ENCODE measurements at places on chromosomes 5 and 9. TPM values are rescaled to one million over a fixed set of nuclear protein-coding genes. Genes with fewer than 3 reads are reported as not detected.

- H3K4me3 ChIP-seq: no peak overlapping the region
- no peaks in the 10 kb centered on the region for H3K36me3 ChIP-seq
- no peak overlapping the region for H3K27ac ChIP-seq
- H3K4me1 ChIP-seq: peaks cover 8% of the 10 kb centered on the region
- no peaks in the 10 kb centered on the region for H3K27me3 ChIP-seq
These were observed 6.5 kb upstream of the PRRC2B start for GRCh38 chr9:131387394-131387793.

DNA sequence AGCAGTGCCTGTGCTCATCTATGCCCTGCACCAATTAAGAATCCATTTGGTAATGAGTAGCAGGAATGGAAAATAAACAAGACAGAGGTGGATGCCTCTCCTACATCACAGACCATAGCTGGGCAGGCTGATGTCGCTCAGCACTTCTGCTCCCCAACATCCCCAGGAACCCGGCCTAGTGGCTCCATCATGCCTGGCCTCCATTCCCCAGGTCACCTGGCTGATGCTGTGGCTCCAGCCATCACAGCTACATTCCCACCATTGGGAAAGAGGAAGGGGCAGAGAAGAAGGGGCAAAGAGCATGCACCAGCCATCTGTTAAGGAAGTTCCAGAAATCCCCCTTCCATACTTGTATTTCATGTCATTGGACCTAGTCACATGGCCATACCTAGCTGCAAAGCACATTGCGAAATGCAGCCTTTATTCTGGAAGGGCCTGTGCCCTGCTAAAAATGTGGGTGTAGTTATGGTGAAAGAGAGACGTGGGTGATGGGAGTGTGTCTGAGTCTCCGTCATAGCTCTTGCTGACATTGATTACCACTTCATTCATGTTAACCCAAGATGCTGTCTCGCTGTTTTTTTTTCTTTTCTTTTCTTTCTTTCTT, 86.1 kb upstream of the ADAMTS2 start:
- H3K27ac ChIP-seq: no peak overlapping the region
- DNase-seq: no peak
- no peaks in the 10 kb centered on the region for H3K36me3 ChIP-seq

DNA sequence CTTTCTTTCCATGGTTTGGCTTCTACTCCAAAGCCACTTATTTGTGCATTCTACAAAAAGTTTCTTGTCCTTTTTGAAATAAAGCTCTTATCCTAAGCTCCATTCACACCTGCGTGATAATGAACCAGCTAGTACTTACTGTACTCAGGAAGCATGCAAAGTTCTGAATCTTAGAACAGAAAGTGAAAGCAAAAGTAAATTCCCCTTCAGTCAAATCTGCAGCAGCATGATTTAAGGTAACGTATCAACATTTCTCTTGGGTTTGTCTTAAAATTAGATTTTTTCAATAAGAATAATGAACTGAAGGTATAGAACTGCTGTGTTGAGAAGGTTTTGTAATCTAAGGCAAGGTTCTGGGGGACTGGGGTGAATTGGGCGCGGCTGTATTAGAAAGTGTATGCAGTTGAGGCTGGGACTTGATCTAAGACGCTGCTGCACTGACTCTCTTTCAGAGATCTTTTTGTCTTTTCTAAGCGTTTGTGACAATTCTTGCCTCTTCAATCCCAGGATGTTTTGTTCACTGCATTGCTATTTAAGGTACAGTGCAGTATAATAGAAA, at the start of gene ERAP2:
Gene ERAP2 (plus strand): TSS at position 209 of the 559 bp plus-strand sequence. CDS start 3,186 bp downstream, outside the sequence.
- H3K4me1 ChIP-seq: no peaks in the 10 kb centered on the region
- peak; percentile 12 for DNase-seq
- H3K27me3 ChIP-seq: no peaks in the 10 kb centered on the region
- H3K4me3 ChIP-seq: peak within 1 kb of the TSS; percentile 71
- H3K27ac ChIP-seq: peak within 1 kb of the TSS; percentile 50
- H3K36me3 ChIP-seq: no peaks in the 10 kb centered on the region

DNA sequence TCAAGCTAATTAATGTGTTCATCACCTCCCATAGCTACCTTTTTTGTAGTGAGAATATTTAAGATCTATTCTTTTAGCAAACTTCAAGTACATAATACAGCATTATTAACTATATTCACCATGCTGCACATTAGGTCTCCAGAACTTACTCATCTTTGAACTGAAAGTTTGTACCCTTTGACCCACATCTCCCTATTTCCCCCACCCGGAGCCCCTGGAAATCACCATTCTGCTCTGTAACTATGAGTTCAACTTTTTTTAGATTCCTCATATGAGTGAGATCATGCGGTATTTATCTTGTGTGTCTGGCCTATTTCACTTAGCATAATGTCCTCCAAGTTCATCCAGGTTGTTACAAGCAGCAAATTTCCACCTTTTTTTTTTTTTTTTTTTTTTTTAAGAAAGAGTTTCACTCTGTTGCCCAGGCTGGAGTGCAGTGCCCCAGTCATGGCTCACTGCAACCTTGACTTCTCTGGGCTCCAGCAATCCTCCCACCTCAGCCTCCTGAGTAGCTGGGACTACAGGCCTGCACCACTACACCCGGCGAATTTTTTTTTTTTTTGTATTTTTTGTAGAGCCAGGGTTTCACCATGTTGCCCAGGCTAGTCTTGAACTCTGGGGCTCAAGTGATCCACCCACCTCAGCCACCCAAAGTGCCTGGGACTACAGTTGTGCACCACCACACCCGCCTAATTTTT, 100.4 kb upstream of the SAP30L start:
- H3K27ac ChIP-seq: no peak overlapping the region
- H3K4me1 ChIP-seq: no peaks in the 10 kb centered on the region
- no peak for DNase-seq

- H3K4me3 ChIP-seq: no peak overlapping the region
- H3K36me3 ChIP-seq: no peaks in the 10 kb centered on the region
- H3K27me3 ChIP-seq: no peaks in the 10 kb centered on the region
- H3K27ac ChIP-seq: no peak overlapping the region
These were observed 54.5 kb downstream of the BNC2 start for GRCh38 chr9:16816011-16816410.

- H3K36me3 ChIP-seq: no peaks in the 10 kb centered on the region
- H3K27me3 ChIP-seq: no peaks in the 10 kb centered on the region
- DNase-seq: no peak
- H3K27ac ChIP-seq: no peak overlapping the region
- H3K4me1 ChIP-seq: peaks cover 30% of the 10 kb centered on the region
These were observed 1.2 kb downstream of the DROSHA start for GRCh38 chr5:31530541-31531265.

- no peak for DNase-seq
- no peak overlapping the region for H3K27ac ChIP-seq
- H3K4me1 ChIP-seq: peaks cover 26% of the 10 kb centered on the region
- H3K36me3 ChIP-seq: no peaks in the 10 kb centered on the region
These were observed 104.0 kb downstream of the RGS3 start for GRCh38 chr9:113567361-113568080.

Gene PCDHA1
- not detected for total RNA-seq

Gene BASP1
- total RNA-seq: 15.1 TPM

Gene CTSL
- total RNA-seq: 208 TPM

All from adrenal gland (tissue), 19 donors.